ENCODE measurements at places on chromosomes 3 and 15.

DNA sequence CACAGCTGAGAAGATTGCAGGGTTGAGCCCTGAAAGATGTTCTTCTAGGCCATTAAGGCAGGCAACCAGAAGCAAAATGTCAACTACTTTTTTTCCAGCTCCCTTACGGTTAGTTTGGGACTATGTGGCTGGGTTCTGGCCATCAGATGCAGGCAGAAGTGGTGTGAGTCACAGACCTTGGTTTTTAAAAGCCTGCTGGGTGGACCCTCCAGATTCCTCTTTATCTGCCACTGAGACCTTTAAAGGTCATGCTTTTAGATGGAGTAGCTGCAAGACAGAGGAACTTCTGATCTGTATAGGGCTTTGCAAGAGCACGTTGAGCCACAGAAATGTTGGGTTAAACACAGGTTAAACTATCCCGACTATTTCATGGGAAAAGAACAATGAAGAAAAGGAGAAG lies 102.9 kb downstream of the CHST2 start:
- no peak for DNase-seq

GRCh38 chr15:66515901-66516322 lies 10.8 kb downstream of the ZWILCH start:
- no peak for DNase-seq

- no peak for DNase-seq
Observed at GRCh38 chr3:37961622-37962431, 28.8 kb upstream of the VILL start.

DNA sequence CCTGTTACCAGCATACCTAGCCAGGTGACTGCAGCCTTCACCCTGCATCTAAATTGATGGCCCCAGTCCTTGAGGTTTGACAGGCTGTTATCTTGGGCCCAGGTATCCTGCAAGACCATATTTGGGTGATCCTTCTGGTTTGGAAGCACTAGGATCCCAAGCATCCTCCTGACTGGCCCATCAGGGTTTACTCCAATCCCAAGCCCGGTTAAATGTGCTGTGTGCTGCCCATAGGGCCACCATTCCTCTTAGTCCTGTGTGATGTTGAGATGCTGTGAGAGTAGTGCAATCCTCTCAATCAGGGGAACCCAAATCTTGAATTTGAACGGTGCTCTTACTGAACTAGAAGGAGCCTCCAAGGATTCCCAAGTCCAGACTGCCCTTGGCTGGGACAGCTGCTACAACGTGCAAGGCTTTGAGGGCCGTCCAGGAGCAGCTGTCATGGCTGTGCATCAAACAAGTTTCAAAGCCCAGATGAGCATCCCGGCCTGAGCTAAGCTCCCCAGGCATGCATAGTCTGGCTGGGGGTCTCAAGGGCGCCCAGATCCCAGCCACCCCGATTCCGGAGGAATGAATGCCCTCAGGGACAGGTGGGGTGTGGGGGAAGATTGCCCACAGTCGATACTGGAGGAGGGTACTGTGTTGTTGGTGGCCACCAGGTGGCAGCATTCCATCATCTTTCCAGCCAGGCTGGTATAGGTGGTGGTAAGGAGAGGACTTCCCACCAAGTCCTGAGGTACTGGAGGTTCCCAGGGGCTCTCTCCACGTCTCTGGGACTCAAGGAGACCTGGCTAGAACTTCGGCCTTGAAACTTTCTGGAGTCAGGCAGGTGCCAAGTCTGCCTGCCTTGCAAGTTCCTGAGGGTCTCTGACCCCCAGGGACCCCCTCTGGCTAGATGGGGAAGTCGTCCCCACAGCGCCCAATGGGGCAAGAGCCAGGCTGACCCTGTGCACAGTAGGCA lies 32.6 kb downstream of the RBM5 start:
- peak; percentile 78 for DNase-seq

- DNase-seq: no peak
Observed at GRCh38 chr15:96344706-96345559, 14.4 kb downstream of the NR2F2 start.

DNA sequence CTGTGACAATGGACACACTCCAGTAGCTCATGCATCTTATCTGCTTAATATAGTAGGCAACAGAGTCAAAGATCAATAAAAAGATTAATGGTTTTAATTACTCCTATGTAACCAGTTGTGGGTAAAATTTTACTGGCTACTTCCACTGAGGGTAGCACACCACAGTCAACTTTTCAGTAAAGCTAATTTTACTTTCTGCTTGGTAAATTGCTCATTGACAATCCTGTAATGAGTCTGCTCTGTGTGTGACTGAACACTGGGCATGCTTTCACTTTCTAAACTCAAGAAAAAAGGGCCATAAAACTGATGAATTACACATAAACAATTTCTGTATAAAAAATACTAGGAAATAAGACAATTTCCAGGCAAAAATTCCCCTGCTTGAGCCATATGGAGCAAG lies 838.3 kb downstream of the VGLL3 start:
- DNase-seq: no peak

DNA sequence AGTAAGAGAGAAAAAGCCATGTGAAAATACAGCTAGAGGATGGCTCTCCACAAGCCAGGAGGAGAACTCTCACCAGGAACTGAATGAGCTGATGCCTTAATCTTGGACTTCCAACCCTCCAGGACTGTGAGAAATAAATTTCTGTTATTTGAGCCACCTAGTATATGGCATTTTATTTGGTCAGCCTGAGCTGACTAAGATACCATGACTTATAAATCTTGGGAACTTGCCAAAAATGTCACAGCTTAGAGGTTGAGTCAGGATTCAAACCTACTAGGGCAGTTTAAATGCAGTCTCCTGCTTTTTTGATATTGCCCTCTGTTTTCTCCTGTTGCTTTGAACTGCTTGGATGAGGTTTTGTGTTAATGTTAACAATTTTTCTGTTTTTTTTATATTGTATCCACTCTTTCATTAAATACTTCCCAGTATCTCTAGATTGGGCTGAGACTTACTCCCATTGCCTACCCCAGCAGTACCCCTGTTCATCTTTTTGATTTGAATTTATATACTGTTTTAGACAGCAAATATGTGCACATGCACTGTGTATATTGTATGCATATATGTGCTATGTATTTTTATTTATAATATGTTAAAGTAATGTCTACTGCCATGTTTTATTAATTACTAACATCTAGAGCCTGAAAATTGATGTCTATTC lies 1223.2 kb downstream of the OTOL1 start:
- no peak for DNase-seq

DNA sequence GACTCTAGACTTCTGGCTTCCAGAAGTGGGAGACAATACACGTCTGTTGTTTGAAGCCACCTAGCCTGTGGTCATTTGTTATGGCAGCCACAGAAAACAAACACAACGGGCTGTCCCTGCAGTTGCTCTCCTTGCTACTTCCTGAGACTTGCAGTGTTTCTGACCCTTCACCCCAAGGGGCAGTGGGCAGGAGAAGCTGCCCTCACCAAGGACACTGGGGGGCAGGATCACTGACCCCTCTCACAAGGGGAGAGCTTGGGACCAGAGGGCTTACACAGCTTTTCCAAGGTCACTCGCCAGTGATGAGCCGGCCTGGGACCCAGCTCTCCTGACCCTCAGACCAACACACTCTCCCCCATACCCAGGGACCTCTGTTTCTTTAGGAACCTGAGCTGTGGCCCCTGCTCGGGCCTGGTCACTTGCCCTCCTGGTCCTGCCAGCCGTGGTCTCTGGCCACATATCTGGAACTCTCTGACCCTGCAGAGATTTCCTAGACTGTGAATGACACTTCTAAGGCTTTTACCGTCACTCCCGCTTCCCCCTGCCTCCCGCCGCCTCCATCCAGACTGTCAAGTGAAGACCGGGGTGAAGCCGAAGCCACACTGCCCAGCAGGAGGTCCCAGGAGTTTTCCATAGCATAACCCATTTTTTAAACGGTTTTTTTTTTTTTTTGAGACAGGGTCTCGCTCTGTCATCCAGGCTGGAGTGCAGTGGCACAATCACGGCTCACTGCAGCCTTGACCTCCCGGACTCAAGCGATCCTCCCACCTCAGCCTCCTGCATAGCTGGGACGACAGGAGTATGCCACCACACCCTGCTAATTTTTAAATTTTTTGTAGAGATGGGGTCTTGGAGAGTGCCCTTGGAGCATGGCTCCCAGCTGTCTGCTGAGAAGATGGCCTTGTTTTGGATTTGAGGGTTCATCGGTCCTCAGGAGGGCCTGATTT lies 4.4 kb downstream of the ATP2B2 start:
- DNase-seq: no peak

DNA sequence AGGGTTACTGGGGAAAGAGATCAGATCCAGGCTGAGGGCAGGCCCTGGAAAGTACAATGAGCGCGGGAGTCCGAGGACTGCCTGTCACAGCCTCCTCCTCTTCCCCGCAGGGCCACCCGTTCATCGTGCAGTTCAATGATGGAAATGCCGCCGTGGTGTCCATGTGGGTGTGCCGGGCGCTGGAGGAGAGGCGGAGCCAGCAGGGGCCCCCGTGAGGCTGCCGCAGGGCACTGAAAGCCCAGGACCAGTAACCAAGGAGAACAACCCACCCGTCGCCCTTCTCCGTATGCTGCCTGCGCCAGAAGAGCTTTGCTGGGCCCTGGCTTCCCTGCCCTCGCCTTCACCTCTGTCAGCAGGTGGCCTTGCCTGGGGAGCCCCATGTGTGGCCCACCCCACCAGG lies 18.8 kb upstream of the SKOR1 start:
- no peak for DNase-seq

GRCh38 chr3:185583925-185584324 lies 2.2 kb upstream of the SENP2 start:
- DNase-seq: no peak

DNA sequence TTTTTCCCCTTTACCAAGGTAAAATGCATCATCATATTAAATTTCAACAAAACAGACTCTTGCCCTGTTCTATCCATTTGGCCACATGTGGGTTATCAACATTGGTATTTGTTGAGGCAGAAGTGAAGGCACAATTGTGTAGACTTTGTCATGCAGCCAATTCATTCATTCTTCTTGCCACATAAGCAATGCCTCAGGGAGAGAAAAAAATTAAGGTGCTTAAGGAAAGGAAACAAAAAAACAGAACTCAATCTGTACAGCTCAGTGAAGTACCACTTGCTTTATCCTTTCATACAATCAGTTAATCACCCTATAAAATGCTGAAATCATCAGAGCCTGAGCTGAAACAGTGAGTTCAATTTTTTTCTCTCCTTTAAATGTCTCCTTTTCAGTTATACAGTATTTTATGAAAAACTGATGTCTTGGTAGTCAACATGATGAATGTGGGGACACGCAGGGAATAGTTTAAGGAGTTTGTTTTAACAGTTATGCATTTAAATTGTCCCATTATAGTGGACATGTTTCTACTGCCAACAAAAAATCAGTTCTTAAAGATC lies 588.9 kb downstream of the MFSD1 start:
- no peak for DNase-seq

DNA sequence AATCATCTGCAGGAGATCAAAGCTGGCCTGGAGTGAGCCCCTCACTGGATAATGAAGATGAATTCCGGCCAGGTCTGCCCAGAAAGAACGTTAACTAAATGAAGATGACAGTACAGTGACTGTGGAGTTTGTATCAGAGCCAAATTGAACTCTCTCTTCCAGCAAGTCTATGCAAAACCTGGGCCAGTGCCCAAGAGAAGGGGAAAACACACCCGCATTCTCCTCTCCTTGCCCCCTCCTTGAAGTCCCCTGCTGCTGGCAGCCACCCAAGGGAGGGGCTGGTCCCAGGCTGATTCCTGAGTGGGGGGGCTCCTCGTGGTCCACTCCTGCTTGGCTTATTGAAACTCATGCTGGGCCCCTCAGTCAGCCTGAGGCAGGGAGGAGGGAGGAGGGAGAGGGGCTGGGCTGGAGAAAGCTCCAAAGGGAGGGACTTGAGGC lies 155.7 kb downstream of the RAB11A start:
- DNase-seq: no peak

DNA sequence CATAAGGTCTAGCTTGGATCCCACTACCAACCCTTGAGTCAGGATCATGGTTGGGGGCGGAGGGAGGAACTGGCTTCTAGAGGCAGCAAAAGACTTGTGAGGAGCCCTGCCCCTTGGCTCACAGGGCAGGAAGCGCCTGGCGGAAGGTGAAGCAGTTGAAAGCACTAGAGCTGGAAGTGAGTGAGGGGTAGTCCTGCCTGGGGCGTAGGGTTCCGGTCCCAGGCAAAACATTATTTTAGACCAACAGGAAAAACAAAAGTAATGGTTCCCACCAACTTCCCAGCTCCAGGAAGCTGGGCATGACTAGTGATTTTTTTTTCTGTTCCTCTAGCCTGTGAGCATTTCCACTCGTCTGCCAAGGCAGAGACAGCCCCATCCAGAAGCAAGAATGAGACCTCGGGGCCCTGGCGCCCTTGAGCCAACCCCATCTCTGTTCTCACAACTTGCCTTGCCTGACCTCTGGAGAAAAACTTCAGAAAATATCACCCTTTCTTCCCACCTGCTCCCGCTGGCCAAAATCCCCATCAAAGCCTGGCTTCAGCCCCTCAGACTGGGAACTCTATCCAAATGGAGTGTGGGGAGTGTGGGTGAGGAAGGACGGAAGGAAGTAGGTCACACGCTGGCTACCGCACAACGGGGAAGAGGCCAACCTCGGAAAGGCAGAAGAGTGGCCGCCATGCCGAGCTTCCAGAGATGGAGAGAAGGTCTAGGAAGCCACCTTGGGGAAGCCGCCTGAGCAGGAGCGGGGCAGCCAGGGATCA lies 57.5 kb downstream of the RBPMS2 start:
- DNase-seq: no peak

DNA sequence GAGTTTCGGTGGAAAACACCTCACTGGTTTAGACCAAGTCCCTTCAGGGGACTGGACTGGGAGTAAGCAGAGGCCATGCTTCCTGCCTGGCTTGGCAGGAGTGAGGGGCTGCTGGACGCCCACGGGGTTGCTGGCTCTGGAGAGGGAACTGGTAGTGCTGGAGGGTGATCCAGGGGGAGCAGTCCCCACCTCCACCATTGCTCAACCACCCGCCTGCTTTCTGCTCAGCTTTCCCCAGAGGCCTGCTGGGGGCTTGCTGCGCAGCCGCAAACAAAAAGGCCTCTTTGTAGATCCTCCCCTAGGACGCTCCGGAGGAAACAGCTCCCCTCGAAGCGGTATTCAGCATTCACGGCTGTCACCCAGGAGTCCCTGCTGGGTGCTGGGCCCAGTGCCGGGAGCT lies 33.5 kb downstream of the EBLN2 start:
- no peak for DNase-seq

GRCh38 chr3:3086239-3086638 lies 23.9 kb downstream of the IL5RA start:
- no peak for DNase-seq

- no peak for DNase-seq
Observed at GRCh38 chr15:26805470-26805869, 32.6 kb upstream of the GABRB3 start.

DNA sequence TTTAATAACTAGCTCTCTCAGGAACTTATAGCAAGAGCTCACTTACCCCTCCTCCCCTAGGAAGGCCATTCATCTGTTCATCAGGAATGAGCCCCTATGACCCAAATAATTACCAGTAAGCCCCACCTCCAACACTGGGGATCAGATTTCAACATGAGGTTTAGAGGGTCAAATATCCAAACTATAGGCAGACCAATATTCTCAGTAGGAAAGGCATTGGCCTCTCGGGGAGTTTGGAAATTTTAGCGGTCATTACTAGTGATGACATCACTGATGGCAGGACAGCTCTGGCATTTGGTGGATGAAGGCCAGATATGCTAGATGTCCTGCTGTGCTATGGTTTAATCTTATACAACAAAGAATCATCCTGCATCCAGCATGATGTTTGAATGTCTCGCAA lies 15.2 kb upstream of the CD47 start:
- DNase-seq: no peak

Data from activated naive CD8-positive, alpha-beta T cell treated with anti-CD3 and anti-CD28 coated beads, Interleukin-2, amount 10 ng/mL, durations not matched to agents 7 days and 5 days (primary cell).